ENCODE measurements at places on chromosomes 3 and 15.

DNA sequence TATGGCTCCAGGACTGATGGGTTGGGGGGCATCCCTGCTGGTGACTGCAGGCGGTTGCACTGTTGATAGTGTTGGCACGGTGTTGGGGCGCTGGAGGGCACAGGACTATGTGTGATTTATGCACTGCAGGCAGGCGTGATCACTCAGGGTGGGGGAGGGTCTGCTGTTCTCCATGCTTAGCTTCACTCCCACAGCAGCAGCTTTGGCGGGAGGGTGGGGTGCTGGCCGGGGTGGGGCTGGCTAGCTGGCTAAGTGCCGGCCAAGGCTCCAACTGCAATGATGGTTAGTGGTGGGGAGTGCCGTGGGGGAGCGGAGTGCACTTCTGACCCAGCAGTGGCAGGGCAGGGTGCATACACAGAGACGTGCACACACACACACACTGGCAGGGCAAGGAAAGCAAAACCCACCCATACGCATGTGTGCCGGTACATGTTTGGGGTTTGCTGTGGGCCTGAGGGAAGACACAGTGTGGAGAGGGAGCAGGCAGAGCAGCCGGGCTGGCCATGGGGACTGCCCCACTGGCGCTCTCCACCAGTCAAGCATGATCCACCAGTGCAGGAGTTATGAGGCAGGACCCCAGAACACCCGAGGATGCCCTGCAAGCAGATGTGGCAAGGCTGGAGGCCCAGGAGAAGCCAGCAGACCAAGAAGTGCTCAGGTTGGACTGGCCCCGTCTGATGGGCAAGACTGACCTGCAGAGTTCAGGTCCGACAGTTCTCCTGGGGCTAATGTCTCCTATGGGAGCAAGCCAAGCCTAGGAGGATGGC, 16.5 kb upstream of the FGF7 start:
- no peak for DNase-seq

GRCh38 chr3:13081603-13082360, 8.6 kb upstream of the IQSEC1 start:
- DNase-seq = no peak

DNA sequence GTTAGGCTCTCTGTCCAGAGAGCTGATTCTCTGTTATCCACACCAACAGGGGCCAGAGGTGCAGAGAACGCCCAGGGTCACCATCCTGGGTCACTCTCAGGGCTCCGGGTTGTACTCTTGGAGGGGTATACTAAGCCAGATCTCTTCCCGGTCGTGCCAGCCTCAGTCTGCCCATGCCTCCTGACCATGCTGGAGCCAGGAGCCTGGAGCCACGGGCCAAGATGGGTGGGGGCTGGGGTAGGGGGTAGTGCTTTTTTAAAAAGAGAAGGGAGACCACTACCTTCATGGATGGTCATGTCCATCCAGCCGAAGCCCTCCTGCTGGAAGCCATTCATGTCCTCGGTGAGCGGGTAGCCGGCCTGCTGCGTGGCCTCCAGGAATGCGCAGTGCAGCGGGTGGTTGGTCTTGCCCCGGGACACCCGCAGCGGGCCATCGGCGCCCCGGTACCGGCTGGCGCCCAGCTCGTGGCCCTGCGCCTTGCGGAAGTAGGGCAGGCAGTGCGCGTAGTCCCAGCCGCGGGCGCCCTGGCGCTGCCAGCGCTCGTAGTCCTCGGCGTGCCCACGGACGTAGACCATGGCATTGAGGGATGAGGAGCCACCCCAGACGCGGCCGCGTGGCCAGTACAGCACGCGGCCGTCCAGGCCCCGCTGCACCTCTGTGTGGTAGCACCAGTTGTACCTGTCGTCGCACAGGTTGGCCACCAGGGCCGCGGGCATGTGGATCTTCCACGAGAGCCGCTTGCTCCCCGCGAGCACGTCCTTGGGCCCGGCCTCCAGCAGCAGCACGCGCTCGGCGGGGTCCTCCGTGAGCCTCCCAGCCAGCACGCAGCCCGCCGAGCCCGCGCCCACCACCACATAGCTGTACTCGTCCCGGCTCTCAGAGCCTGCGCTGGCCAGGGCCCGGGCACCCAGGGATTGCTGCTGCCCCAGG, 22.9 kb downstream of the CHDH start:
- no peak for DNase-seq

- no peak for DNase-seq
Observed at GRCh38 chr15:76149291-76149915, 89.6 kb downstream of the TMEM266 start.

- no peak for DNase-seq
Observed at GRCh38 chr15:92480361-92480760, 86.7 kb downstream of the ST8SIA2 start.

GRCh38 chr15:88243895-88244787, 12.4 kb downstream of the NTRK3 start:
- peak; percentile 5 for DNase-seq

DNA sequence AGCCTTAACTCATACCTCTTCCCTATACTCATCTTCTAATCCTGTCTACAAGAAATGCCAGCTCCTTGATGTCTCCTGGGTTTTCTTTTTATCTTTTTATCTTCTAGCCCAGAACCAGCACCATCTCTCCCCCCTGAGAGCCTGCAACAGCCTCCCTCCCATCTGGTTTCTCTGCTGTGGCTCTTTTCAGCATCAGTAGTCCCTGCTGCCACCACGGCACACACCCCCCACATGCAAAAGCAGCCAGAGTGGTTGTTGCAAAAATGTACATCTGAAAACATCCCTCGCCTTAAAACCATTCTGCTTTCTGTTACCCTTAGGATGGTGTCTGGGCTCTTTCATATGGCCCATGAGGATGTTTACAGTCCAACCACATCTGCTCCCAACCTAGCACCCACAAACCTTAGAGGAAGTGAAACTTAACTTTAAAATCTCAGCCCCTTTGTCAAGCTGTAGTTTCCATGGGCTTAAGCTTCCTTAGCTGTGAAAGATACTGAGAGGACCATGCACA, 775 bp downstream of the TTC21A start:
- no peak for DNase-seq

GRCh38 chr15:29818141-29818540, 4.1 kb downstream of the TJP1 start:
- DNase-seq = peak; percentile 24

DNA sequence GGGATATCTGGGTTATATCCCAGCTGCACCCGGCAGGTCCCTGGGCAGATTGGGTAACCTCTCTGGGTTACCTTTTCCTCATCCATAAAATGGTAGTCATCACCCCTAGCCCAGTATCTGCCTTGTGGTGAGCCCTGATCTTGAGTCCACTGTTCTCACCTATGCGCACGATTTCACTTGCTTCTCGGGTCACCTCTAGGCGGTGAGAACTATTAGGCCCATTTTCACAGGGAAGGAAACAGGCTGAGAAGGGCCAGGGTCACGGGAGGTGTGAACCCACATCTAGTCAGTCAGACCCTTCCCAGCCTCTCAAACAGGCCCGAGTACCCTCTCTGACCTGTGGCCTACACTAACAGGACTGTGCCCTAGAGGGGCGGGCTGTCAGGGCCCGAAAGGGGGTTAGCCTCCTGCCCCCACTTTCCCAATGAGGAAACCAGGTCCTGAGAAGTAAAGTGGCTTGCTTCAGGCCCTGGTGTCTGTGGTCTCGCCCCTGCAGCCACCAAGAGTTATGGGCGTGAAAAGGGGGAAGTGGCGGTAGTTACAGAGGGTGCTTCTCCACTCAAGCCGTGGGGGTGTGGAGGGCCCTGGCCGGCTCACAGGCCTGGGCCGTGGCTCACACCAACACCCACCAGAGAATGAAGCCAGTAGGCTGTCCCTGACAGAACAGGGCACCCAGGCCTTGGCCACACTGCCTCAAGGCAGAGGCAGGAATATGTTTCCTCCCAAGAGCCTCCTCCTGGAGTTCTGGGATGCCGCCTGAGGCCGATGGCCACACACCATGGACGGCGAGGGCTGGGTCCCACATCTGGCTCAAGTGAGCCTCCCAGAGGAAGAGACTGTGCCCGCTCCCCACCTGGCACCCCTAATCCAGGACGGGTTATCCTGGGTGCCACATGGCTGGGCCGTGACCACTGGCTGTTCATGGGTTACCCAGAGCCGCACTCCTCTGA, 19.5 kb downstream of the PSTPIP1 start:
- DNase-seq = no peak

DNA sequence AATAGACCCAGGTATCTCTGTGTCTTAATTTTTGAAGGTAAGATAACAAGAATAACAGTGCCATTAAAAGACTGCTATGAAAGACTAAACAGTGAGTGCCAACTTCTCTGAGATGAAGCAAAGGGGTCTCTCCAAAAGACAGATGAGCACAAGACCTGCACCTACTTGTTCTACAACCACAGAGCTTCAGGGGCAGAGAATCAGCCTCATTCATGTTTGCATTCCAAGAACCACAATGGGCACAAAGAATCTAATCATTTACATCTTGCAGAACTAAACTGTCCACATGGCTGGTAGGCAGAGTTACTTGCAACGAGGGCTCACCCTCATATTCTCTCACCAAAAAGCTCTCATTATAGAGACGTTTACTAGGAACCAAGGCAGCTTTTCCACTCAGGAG, 83.9 kb downstream of the PEAK1 start:
- no peak for DNase-seq

DNA sequence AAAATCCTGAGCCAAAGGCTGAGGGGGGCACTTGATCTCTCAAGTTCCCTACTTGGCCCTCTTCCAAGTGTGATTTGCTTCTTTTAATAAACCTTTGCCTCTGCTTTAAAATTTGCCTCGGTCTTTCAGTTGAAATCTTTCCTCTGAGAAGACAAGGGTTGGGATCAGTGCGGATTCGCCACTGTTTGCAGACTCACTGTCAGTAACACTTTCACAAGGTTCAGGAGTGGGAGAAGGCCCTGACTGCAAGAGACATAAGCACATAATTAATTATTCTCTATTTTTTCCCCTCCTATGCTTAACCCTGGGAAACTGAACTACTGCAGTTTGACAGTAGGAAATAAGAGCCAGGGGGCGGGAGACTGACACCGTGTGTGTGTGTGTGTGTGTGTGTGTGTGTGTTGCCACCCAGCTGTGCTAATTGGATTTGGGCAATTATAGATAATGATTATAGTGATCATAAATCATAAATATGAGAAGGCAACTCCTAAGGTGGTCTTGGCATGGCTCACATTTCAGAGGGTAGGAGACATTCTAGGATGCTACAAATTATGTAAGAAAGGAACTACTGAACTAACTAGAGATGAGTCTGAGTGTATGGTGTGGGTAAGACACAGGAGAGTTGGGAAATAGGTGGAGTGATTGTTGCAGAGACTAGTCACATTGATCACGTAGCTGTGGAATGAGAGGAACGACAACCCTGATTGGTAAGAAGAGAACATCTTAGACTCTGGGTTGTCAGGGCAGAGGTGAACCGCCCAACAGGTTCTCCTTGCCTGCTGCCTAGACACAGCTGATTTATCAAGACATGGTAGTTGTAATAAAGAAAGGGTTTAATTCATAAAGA, 5.5 kb upstream of the ZNF662 start:
- DNase-seq = no peak

- DNase-seq = no peak
Observed at GRCh38 chr3:171776839-171777583, 33.3 kb downstream of the PLD1 start.

DNA sequence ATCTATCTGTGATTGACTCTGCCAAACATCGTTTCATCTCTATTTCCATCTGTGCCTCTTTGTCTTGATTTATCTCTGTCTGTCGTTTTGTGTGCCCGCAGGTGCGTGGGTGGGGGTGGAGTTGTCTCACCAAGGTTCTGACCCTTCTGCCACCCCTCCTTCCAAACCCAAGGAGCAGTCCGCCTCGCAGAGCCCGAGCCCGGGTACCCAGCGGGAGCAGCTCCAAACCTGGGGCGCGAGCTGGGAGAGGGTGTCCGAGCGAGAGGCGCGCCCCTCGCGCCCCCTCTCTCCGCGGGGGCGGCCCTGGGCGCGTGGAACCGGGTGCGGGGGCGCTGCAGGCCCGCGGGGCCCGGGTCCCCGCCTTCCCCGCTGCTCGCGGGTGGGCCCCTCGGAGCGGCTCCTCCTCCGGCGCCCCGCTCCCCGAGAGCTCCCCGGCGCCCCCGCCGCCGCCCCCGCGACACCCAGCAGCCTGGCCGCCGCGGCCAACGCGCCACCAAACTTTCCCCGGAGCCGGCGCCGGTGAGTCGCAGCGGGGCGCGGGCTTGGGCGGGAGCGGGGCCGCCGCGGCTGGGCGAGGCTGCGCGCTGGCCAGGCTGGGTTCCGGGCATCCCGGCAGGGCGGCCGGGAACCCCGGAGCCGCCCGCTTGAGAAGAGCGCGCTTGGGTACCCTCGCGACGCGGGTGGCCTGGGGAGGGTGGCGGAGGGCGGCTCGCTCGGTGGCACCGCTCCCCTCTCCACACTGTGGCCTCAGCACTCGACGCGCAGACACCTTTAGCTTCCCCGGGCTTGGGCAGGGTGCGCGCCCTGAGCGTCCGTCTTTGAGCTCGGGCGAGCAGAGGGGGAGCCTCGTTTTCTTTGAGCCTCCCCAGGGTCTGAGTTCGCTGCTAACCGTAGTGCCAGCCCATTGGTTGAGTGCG, at the start of gene HRH1:
HRH1 (plus strand) TSS at position 458 of the 917 bp plus-strand sequence. CDS start 104,545 bp downstream, outside the sequence.
- DNase-seq = peak; percentile 40

- DNase-seq = no peak
Observed at GRCh38 chr3:150411976-150412375, 3.9 kb downstream of the TSC22D2 start.

DNA sequence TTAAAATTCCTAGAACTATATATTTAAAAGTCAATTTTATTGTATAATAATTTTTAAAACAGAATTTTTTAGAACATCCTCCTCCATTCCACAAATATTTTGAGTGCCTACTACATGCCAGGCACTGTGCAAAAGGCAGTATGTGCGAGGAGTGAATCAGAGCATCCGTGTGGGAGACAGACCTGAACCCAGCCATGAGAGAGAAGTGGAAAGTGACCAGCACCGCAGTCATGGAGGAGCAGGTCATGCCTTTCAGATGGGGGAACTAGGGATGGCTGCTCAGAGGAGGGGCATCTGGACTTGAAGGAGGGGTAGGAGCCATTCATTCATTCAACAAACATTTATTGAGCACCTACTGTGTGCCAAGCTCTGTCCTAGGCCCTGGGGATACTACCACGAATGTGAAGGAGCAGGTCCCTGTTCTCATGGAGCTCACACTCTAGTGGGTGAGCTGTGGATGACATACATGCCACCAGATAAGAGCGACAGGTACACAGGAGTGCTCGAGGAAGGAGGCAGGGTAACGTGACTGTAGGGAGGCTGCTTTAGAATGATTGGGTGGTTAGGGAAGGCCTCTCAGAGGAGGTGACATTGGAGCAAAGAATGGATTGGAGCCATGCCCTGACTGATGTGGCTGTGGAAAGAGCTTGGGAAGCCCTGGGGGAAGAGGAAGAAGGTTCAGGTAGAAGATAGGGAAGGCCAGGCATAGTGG, 3.1 kb upstream of the CHRNA3 start:
- no peak for DNase-seq

Measured in astrocyte of the spinal cord (primary cell).